Left cardiac atrium (tissue), 4 donors: ENCODE measurements at places on chromosomes 13 and 19. TPM values are rescaled to one million over a fixed set of nuclear protein-coding genes. Genes with fewer than 3 reads are reported as not detected.

DNA sequence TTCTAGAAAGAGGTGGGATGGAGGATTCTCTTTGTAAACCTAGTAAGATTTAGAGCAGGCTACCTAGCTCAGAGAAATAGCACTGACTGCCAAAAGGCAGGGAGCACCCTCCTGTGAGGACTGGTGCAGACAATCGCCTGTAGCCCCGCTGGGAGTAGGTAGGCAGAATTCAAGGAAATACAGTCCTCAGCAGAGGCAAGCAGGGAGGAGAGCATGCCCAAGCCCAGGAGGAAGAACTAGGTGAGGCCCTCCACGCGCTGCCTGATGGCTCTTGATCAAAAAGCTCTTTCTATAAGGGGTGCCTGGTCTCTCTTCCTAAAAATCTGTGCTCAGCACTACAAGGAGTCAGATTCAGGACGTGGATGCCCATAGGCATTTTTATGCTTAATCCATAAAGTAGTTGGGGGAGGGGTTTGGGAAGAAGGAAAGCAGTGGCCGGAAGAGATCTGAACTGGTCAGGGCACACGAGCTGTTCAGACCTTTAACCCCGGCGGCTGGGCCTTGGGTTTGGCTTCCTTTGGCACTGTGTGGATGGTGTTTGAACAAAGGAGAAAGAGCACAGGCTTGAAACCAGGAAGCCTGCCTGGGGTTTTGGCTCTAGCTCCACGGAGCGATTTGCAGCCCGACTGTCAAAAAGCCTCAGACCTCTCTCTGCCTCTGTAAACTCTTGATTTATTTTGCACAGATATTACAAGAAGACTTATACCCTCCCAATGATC lies 320.6 kb downstream of the FOXO1 start:
- peak; percentile 49 for DNase-seq

Gene C19orf38
- total RNA-seq: 1.1 TPM

- DNase-seq: no peak
Observed at GRCh38 chr13:31717583-31717982, 21.7 kb upstream of the RXFP2 start.

GRCh38 chr19:51548213-51548651 lies 16.8 kb upstream of the SIGLEC6 start:
- no peak for DNase-seq

DNA sequence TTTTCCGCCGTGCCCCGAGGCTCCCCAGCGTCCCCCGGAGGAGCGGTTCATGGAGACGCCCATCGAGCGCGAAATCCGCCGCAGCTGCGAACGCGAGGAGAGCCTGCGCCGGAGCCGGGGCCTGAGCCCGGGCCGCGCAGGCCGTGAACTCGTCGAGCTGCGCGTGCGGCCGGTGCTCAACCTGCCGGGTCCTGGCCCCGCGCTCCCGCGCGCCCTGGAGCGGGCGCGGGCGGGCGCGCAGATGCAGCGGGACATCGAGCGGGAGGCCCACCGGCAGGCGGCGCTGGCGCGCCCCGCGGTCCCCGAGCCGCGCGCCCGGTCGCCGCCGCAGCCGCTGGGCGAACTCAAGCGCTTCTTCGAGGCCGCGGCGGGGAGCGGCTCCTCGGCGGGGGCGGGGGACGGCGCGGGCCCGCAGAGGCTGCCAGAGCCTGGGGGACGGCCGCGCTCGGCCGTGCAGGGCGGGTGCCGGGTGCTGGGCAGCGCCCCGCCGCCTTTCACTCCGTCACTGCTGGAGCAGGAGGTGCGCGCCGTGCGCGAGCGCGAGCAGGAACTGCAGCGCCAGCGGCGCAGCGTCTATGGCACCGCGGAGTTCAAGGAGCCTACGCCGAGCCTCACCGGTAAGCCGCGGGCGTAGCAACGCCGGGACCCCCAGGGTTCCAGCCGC lies 807 bp downstream of the MISP3 start:
- peak; percentile 82 for DNase-seq

GRCh38 chr13:46560778-46561177 lies 7.8 kb downstream of the LRCH1 start:
- DNase-seq: no peak

DNA sequence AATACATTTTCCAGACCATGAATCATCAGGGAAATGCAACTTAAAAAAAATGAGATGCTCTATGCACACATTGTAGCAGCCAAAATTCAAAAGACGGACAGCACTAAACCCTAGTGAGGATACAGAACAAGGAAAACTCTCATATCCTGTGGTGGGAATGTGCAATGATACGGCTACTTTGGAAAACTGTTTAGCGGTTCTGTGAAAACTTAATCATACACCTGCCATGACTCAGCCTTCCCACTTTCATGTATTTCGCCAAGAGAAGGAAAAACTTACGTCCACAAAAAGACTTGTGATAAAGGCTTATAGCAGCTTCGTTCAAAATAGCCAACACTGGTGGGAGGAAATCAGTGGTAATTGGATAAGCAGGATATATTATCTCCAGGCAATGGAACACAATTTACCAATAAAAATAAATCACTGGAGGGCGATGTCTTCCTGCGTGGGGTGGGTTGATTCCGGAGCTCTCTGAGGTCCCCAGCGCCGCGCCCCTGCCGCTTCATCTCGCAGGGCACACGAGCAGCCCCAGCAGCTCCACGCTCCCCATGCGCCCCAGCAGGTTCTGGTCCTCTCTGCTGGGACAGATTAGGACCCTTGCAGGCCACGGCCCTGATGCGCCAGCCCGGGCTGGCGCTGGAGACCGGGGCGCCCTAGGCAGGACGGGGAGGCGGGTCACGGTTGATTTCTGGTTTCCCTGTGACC lies 97.2 kb upstream of the ARHGEF7 start:
- DNase-seq: no peak

DNA sequence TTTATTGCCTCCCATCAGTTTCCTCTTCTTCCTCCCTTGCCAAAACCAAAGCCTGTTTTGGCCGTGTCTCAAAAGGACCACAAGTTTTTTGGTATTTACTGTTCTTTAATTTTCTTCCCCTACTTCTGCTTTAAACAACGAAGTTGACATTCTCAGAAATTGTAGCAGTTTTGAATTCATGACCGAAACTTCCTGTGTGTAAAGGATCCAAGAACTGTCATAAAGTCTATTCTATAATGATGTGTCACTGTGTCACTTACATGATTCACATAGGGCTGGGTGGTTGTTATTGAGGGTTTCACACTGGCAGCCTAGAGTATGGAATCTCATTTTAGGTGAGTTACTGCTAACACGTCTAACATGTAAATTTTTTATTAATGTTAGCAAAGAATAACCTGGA lies 741.0 kb upstream of the KLHL1 start:
- DNase-seq: no peak

Gene CAPN12
- total RNA-seq: 0.81 TPM

- peak; percentile 83 for DNase-seq
Observed at GRCh38 chr13:50685491-50685890, 158.0 kb downstream of the DLEU7 start.

Gene NCAN
- not detected for total RNA-seq

- DNase-seq: no peak
Observed at GRCh38 chr13:33245505-33246158, 39.9 kb downstream of the STARD13 start.

Gene LILRA2
- 5.8 TPM for total RNA-seq

Gene CEACAM4
- 0.91 TPM for total RNA-seq

DNA sequence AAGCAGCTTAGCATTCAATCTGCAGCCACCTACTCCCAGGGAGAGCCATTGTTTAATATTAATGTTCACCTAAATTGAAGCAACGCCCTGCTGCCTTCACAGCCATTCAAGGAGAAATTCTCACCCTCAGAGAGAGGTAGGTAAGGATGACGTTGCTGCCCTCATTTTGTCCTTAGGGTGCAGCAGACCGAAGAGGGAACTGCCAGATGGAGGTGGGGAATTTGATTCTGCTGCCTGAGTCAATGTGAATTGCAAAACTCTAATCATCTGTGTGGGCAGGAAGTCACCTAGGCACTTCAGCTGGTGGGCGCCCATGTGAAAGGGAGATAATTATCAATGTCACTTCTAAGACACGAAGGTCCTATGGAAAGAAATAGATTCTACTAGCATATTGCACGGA lies 503.4 kb downstream of the TBC1D4 start:
- no peak for DNase-seq

Gene ZNF726
- total RNA-seq: 0.60 TPM

DNA sequence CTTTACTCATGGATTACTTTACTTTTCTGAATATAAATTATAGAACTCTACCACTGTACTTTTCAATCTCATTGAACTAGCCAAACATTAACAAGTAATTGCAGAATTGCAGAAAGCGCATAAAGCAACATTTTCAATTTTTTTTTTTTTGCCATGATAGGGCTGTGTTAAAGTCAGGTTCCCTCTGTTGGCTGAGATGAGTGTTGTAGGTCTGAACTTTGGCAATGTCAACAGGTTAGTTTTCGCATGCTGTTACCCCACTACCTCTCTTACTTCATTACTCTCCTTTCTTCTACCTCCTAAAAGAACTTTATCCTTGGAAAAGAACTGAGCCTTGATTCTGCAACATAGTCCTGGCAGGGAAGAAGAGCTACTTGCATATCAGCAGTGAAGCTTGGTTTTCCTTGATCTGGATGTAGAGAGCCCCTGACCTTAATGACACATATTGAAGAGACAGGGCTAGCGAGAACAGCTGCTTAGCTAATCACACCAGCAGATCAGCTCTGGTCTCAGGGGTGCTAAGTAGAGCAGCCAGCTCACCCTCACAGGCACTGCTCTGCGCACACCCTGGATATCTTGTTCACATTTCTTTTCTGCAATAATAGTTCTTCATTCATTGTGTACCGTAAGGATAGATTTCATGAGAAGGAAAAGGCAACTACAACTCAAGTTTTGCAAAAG lies 119.5 kb downstream of the FLT1 start:
- no peak for DNase-seq

Gene MISP
- 0.18 TPM for total RNA-seq

DNA sequence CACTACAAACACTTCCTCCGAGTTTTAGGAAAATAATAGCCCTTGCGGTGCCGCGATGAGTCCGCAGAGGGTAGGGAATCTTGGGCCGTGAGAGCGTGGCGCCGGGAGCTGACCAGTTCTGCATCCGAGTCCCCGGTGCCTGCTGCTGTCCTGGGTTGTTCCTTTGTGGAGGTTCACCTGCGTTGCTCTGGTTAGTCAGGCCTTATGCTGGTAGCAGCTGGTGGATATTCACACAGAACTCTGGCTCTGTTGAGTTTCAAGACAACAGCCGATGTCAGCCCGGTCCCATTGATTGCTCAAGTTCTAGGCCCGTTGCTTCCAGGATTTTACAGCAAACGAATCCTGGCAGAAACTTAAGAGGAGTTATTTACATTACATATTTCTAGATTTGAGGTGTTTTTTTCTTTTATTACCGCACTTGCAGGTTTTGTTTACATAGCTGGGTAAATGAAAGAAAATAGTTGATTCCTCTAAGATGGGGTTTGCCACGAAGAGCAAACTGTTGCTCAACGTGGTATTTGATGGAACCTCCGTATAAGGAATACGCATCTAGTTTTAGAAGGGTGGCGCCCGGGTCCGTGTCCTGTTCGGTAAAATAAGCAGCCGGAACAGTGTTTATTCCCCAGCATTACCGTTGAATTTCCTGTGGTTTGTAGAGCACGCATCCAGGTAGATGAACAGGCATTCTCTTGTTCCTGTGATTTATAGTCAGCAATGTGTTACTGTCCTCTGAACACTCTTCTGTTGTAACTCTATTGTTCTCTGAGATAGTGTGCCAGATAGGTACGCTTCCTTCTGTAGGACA lies 1.3 kb downstream of the CLDN10 start:
- DNase-seq: no peak

DNA sequence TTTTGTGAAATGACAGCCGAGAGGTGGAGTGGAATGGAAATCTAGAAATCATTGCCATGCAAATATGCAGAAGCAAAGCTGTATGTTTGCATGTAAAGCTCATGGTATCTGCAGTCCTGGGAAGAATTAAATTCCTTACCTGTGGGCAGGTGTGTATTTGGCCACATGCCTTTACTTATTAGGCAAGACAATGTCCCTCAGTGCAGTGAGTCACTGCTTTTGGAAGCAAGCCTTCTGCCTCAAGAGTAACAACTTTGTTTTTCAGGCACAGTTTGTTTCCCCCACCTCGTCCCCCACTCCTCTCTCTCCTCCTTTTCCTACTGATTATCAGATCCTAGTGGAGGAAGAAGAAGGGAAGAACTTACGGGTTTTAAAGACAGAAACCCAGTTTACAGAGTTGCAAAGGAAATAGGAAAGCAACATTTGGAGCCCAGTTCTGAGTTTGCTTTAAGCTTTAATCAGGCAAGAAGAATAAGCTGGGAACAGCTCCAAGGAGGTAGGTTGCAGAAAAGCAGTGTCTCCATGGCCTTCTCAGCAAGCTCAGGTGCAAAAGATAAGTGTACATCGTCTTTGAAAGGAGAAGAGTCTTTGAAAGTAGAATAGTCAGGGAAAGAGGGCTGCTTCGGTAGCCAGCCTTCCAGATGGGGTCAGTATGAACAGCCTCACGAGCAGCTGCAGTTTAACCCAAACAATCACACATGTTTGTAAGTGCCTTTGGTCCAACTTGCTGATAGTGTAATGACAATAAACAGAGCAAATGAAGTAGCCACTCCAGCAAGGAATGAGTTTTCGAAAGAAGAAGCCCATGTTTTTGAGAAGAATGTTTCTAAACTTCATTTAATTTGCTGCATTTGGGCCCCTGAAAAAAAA lies 190.1 kb downstream of the KLF5 start:
- no peak for DNase-seq

Gene SERTM1
- 0.10 TPM for total RNA-seq

GRCh38 chr19:18590273-18591272 lies 2.0 kb downstream of the REX1BD start:
- no peak for DNase-seq

DNA sequence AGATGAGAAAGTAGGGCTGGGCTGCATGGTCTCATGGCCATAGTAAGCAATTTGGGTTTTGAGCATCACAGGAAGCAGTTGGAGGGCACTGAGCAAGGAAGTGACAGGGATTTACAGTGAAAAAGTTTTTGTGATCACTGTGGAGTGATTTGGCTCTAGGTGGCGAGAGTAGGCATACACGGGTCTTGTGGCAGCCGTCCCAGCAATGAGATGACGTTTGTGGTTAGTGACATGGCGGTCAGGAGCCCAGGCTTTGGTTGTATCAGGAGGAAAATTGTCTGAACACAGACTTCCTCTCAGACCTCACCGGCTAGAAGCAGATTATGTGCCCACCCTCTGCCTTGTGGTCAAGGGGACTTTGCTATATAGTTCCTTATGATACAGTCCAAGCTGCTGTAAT lies 3.3 kb downstream of the ZNF444 start:
- no peak for DNase-seq

- no peak for DNase-seq
Observed at GRCh38 chr13:77222909-77223308, 104.0 kb downstream of the MYCBP2 start.
